Head of caudate nucleus (tissue), 42 donors: ENCODE measurements at places on chromosomes 11 and 22.
A peak's percentile ranks its signal among the peaks of the same experiment; 100 is the strongest.

- DNase-seq: no peak
These were observed 2.1 kb downstream of the INPPL1 start for GRCh38 chr11:72226701-72227100.

- DNase-seq: no peak
These were observed 193.2 kb upstream of the PLET1 start for GRCh38 chr11:112453601-112454577.

GRCh38 chr22:39832627-39833074, 60.9 kb downstream of the ENTHD1 start:
- DNase-seq: no peak

- no peak for DNase-seq
These were observed 255.2 kb downstream of the MN1 start for GRCh38 chr22:27546157-27546935.

- no peak for DNase-seq
These were observed 4.0 kb downstream of the CCDC88B start for GRCh38 chr11:64343767-64344559.

DNA sequence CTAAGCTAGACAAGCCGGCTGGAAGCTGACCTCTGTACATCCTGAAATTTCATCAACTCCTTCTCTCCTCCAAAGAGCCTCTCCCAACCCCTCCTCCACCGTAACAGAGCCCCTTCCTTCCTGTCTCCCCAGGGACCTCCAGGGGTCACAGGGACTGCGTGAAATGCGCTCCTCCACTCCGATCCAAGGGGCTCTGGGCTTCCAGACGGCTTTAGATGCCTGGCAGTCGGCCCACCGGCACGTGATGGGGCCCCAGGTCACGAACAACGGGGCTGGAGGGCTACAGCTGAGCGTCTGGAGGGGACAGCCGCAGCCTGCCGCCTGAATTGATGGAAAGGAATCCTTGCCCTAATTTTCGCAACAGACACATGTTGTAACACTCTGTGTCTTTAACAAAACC, 264.1 kb downstream of the MN1 start:
- DNase-seq: no peak

- no peak for DNase-seq
These were observed 1.3 kb upstream of the SLC39A13 start for GRCh38 chr11:47406896-47407745.

DNA sequence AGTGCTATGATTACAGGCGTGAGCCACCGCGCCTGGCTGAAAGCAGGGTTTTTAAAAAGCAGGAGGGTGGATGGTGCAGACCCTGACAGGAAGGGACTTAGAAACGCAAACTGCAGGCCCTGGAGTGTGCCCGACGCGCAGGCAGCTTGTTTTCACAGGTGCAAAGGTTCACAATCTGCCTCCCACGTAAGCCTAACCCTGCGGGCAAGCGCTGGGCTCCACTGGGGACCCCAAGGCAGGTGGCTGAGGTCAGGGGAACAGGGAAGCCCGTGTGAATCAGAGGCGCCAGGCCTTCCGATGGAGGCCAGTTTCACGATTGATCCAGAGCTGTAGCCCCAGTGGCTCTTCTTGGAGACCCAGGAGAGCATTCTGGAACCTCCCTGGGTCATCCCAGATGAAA, 256.3 kb downstream of the BRD1 start:
- DNase-seq: no peak

DNA sequence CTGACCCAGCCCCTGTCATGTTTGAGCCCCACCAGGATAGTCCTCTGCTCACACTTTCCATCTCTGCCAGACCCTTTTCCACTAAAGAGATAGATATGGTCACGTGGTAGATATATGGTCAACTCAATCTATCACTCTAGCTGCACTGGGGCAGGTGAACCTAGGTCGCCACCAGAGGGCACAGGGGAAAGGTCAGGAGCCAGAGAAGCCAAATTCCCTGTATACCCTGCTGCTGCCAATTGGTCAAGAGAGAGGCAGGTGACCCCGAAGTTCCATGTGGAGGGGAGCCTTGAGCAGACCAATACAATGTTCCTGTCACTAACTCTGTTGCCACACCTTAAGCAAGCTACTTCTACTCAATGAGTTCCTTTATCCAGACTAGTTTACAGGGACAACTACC, 101.1 kb upstream of the GALNT18 start:
- DNase-seq: no peak

GRCh38 chr22:36194971-36195370, 6.6 kb downstream of the APOL4 start:
- DNase-seq: peak; percentile 71

GRCh38 chr11:27719546-27719925, 19.3 kb upstream of the BDNF start:
- DNase-seq: no peak

DNA sequence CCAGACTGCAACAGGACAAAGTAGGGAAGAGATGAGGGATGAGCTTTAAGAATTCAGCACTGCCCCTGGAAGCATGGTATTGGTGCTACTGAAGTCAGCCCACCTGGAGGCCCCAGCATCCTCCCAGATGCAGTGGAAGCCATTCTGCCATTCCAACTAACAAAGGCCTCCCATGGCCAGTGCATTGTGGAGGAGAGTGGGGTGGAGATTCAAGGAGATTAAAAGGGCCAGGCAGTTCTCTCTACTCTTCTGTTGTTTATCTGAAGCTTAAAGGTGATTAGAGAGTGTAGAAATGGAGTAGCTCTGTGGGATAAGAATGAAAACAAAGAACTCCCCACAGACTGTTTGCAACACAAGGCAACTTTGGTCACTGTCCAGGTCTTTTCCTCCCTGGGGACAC, 24.1 kb upstream of the TSKU start:
- DNase-seq: no peak
